Activated T-cell treated with anti-CD3 and anti-CD28 coated beads, Interleukin-2, amount 50 U/mL, for 4 hours (primary cell): ENCODE measurements at places on chromosomes 7 and 10.

- no peak for DNase-seq
These were observed 1.3 kb downstream of the THSD7A start for GRCh38 chr7:11830582-11831155.

DNA sequence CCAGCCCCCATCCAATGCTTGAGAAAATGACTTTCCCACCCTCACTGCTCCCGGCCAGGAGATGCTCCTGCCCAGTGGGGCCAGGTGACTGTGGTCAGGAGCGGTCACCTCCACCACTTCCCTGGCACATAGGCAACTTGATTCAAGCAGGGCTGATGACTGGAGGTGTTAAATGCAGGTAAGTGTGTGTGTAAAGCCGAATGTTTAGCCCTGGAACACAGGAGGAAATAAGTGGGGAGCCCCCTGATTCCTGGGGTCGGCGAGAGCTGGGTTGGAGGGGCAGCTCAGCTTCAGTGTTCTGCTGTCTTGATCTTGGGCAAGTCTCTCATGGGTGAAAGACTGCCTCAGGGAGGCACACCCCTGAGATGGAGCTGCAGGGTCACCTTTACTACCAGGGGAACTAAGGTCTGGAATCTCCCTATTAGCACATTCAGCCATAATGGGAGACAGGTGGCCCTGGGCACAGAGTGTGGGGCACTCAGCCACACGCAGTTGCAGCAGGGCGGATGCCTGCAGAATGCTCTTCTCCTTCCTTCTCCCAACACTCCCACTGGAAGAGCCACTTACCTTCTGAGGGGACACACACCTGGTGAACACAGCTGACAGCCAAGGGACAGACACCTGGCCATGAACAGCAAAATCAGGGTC is 124.1 kb downstream of the PTPN20 start:
- DNase-seq, result no peak

DNA sequence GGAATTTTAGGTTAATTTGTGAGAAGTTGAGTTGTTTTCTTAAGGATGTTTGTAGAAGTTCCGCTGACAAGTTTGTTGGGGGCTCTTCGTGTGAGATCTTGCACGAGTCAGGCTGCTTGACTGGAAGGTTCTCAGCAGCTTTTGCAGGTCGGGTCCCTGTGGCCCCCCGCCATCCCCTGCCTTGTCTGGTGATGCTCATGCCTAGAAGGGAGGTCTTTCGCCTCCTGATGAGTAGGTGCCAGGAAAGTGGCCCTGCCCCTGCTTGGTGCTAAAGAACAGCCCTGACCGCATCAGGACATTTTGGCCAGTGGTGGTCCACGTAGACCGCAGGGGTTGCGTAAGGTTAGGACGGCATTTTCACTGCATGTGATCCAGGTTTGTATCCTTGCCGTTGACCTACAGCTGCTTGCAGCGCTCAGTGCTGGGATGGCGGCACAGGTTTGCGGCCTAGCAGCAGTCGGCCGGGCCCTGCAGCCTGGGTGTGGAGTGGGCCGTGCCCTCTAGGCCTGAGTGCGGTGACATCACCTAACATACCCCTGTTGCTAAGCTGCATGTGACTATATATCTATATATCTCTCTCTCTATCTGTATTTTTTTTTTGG is 62.4 kb downstream of the DNAJB6 start:
- no peak for DNase-seq

GRCh38 chr7:1586827-1587705 is 17.2 kb upstream of the PSMG3 start:
- no peak for DNase-seq

DNA sequence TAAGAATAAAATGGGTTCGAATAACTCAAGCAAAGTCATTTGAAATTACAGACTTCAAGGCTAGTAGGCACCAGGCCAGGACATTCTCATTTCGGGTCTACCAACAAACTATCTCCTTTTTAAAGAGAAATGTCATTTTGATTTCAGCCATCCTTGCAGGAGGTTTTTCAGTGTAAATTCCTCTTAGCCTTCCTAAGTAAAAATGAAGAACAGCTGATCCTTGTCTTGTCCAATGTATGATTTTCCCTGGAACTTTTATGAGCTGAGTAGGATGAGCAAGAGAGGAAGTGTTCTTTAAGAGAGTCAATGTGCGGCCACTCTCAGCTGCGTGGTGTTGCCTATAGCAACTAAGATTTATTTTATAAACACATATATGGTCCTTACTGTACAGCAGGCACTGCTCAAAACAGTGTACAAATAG is 110.1 kb downstream of the PLCE1 start:
- DNase-seq, result no peak

- no peak for DNase-seq
These were observed 11.6 kb upstream of the ENTPD7 start for GRCh38 chr10:99647601-99648151.

DNA sequence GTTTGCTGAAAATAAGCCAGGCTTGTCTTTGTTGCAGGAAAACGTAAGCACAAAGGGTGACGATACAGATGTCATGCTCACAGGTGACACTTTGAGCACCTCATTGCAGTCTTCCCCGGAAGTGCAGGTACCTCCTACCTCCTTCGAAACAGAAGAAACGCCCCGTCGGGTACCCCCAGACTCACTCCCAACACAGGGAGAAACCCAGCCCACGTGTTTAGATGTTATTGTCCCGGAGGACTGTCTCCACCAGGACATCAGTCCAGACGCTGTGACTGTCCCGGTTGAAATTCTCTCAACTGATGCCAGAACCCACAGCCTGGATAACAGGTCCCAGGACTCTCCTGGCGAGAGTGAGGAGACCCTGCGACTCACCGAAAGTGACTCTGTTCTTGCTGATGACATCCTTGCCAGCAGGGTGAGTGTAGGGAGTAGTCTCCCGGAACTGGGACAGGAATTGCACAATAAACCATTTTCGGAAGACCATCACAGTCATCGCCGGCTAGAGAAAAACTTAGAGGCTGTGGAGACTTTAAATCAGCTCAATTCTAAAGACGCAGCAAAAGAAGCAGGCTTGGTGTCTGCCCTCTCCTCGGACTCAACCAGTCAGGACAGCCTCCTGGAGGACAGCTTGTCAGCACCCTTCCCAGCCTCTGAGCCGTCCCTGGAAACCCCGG is 18.3 kb upstream of the BHLHA15 start:
- no peak for DNase-seq

DNA sequence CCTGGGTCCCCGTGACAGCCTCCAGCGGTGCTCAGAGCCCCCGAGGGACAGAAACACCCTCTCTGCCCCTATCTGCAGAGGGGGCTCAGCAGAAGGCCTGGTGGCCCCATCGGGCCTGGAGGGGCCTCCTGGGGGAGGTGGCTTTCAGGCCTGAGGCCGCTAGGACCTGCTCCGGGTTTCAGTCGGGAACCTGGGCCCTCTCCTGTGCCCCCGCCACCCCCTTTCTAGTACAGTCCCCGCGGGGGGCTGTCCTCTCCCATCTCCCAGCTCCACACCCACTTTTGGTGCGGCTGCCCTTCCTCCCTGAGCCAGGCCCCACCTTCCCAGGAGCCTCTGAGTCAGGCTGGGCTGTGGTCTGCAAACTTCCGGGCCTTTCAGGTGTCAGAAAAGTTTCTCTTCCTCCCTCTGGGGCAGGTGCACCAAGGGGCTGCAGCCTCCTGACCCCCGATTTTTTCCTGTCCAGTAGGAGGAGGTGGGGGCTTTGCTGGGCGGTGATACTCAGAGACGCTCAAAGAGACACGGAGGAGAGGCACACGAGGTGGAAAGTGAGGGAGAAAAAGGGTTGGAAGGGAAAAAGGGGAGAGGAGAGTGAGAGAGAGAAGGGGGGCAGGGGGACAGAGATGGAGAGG is 692 bp downstream of the CARD11 start:
- peak; percentile 63 for DNase-seq

- no peak for DNase-seq
These were observed 875.8 kb upstream of the KCND2 start for GRCh38 chr7:119397156-119397555.

DNA sequence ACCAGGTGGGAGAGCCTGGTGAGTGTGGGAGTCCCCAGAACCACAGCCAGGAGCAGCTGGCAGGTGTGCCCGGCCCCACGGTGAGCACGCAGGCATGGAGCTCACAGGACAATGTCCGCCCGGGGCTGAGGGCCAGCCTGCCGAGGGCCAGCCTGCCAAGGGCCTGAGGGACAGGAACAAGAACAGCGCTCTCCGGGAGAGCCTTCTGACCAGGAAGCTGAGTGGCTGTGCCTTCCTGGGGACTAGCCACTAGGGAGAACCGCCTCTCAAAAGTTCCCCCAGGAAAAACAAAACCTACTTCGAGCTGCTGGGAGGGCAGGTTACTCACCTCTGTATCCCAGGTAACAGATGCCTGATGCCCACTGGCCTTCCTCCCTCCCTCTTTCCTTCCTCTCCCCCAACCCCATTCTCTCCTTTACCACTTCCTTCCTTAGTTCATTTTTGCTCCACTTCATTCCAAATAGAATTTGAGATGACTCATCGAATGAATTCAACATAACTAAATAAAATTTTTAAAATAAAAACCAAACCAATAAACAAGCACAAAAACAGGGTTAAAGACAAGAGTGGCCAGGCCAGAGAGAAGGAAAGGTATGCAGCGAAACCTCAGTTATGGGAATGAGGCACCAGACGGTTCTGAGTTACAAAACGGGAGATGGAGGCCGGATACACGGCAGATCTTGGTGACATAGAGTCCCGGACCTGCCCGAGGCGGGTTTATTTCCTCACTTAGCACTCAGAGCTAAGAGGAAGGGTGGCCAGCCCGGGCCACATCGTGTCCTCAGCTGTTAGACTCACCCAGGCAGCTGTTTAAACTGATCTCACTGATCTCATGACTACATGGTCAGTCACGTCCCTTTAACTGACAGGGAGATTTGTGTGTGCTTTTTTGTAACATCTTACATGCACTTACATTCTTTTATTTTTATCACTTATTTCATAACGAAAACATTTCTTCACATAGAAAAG is 128.5 kb downstream of the TNS3 start:
- DNase-seq, result no peak

DNA sequence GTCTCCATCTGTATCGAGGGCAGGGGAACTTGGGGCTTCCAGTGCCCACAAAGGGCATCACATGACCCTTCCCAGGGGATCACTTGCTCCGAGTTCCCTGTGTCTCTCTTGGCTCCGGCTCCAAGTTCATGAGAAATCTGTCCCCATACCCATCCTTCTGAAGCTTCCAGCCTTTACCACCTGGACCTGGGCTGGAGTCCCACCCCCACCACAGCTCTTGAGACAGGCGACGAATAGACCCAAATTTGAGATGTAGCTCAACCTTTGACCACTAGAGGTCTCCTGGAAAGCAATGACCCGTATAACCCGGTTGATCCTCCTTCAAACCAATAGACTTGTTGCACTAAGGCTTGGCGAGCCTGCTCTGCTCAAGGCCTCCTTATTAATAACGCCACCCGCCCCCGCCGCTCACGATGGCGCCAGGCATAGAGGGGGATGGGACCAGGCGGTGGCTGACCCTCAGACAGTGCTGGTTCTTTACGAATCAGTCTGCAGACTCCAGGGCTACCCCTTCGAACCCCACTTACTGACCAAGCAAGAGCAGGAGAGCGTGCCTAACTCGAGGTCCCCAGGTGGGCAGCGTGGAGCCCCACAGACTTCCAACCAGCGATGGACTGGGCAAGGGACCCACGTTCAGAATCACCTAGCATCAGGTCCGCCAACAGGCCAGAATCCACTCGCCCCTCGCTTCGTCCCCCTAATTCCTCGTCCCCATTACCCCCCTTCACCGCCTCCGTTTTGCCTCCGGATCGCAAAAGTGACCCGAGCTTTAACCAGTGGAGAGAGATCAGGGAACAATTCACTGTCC is 4.4 kb upstream of the ARID5B start:
- DNase-seq, result peak; percentile 36

GRCh38 chr10:77611221-77611620 is 26.4 kb downstream of the KCNMA1 start:
- DNase-seq, result no peak

DNA sequence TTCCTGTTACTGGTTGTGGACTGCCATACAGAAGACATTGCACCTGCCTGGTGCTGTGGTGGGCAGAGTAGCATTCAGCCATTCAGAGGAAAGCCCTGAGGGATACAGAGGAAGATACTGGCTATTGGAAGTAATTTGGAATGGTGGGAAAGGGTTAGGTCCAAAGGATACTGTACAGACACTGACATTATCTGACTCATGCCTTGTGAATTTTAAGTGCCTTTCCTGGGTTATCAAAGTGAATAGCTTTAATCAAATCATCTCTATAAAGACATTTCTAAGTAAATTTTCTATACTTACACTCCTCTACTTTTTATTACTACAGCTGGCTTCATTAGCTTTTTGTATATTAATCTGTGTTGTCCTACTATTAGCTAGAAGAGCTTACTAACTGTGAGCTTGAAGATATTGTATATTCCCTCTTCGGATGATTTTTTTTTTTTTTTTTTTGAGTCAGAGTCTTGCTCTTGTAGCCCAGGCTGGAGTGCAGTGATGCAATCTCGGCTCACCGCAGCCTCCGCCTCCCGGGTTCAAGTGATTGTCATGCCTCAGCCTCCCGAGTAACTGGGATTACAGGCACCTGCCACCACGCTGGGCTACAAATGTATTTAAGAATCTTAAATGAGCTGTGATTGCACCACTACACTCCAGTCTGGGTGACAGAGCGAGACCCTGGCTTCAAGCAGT is 186.5 kb downstream of the ADK start:
- no peak for DNase-seq

GRCh38 chr7:31310321-31310935 is 30.1 kb downstream of the NEUROD6 start:
- no peak for DNase-seq

DNA sequence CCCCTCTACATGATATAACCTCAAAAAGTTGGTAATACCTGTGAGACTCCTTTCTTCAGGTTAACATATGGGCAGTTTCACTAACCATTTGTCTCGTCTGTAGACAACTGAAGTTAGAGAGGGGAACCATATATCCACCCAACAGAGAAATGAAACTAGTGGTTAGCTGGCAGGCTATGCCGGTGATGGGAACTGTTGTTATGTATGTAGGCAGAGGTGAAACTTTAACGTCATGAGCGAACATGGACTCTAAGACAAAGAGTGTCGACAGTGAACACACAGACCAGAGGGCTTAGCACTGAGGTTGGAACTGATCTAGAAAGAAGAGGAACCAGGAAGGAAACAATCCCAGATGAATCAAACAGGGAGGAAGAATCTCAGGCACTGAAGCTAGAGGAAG is 112.4 kb downstream of the ELMO1 start:
- no peak for DNase-seq

DNA sequence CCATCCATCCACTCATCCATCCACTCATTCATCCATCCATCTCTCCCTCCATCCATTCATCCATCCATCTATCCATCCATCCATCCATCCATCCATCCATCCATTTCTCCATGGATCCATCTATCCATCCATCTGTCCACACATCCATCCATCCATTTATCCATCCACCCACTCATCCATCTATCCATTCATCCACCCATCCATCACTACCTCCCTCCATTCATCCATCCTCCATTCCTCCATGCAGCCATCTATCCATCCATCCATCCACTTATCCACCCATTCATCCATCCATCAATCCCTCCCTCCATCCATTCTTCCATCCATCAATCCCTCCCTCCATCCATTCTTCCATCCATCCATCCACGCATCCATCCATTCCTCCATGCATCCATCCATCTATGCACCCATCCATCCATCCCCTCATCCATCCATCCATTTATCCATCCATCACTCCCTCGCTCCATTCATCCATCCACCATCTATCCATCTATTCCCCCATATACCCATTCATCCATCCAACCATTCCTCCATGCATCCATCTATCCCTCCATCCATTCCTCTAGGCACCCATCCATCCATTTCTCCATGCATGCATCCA is 21.1 kb downstream of the ELN start:
- DNase-seq, result no peak
